ENCODE measurements at places on chromosomes 5 and 9. TPM values are rescaled to one million over a fixed set of nuclear protein-coding genes. Genes with fewer than 3 reads are reported as not detected.

The SCGB3A2 gene
- not detected for total RNA-seq

The TLX3 gene
- total RNA-seq, result not detected

The TMOD1 gene
- total RNA-seq, result 0.97 TPM

The PCDHGA12 gene
- 15.5 TPM for total RNA-seq
